Cerebellar nuclear complex (tissue), 1 donor: ENCODE measurements at places on chromosomes 3 and 15.

DNA sequence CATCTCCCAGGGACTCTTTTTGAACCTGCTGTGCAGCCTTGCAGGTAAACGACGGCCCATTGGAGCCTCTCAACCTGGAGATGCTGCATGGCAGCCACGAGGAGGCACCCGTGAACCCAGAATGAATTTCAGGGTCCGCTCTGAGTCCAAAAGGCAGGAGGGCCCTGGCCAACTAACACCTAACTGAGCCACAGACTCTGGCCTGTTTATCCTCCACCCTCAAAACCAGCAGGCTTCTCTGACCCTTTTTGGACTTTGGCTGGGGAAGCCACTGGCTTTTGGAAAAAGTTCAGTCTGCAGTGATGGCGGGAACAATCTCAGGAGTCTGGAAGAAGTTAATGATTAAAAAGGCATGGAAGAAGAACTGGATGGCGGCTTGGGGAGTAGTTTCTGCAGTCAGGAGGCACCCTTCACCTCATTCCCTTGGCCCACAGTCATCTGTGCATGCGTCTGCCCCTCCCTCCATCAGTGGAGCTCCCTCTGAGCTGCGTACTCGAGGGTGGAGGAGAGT lies 4.1 kb downstream of the PXYLP1 start:
- DNase-seq: no peak

DNA sequence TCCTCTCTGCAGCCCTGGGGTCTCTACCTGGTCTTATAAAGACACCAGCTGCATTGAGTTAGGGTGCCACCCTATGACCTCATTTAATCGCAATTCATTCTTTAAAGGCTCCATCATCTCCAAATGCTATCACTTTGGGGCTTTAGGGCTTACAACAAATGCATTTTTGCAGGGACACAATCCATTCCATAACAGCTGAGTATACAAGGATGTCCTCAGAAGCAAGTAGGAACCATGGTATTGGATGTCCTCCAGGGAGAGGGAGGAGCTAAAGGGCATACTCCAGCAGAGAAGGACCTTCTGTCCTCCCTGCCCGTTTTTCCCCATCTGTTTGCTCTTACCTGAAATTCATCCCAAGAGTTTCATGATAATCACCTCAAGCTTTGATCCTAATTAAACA lies 30.3 kb downstream of the UMPS start:
- no peak for DNase-seq

DNA sequence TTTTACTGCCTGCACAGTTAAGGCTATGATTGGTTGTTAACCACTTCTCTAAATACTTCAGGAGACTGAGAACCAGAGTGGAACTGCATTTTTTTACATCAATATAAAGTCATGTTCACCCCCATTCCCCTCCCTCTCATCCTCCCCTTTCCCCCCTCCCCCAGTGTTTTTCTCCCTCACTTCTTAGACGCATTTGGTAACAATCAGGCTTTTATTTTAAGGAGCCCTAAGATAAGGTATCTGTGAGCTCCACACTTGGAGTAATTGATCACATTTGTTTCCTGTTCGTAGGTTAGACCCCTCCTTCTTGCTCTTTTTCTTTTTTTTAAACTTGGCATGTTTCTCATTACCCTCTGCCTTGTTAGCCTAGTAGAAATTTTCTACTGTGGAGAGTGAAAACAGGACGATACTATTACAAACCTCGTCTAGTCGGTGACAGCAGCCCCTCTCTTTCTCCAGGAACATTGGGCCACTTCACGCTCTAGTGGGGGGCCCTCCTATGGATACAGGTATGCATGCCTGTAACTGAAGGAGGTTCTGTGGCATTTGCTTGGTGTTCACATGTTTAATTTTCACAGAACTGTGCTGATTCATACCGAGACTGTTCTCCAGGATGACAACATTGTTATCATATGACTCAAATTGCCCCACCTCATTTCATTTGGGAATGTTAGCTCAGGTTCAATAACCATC lies 314.4 kb downstream of the MECOM start:
- DNase-seq: no peak

GRCh38 chr3:52174896-52175295 lies 20.7 kb upstream of the POC1A start:
- DNase-seq: no peak

DNA sequence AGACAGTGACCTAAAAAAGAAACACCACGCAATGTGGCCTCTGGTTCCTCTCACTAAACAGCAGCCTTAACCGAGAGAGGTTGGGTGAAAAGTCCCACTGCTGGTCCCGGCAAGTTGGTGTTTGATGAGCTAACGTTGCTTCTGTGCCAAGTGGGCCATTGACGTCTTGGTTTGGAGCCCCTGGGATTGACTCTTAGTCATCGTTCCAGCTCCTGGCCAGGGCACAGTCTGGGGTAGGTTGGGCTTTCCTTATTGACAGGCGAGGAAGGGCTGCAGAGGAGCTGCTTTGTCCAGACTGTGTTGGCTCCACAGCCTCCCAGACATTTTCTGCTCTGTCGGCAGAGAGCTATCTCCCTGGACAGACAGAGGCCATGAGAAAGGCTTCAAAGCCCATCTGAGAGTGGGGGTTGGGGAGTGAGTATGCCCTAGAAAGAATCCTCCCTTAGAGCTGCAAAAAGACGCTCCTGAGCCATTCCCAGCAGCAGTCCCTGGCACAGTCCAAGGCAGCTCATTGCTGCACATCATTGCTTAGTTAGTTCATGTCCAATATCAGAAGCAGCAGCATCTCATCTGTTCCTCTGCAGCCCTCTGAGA lies 28.6 kb upstream of the C3orf80 start:
- no peak for DNase-seq

GRCh38 chr15:35485411-35485810 lies 60.6 kb downstream of the DPH6 start:
- no peak for DNase-seq

GRCh38 chr3:31039145-31039544 lies 144.7 kb upstream of the GADL1 start:
- DNase-seq: no peak

DNA sequence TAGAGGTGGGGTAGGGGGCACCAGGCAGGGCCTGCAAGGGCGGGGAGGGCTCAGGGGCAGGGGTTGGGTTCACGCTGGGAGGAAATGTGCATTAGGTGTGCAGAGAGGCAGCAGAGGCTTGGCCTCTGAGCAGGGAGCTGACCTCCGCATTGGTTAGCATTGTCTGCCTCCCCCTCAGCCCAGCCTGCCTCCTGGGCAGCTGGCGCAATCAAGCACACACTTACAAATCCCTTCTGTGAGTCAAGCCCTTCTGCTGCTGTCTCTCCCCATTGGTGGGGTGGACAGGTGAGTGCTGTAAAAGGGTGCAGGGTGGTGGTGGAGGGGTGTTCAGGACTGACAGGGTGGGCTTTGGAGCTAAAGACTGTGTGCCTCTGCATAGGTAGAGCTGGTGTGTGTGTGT lies 9.3 kb downstream of the LOXL1 start:
- no peak for DNase-seq

GRCh38 chr15:68317281-68318007 lies 39.9 kb downstream of the FEM1B start:
- DNase-seq: no peak

DNA sequence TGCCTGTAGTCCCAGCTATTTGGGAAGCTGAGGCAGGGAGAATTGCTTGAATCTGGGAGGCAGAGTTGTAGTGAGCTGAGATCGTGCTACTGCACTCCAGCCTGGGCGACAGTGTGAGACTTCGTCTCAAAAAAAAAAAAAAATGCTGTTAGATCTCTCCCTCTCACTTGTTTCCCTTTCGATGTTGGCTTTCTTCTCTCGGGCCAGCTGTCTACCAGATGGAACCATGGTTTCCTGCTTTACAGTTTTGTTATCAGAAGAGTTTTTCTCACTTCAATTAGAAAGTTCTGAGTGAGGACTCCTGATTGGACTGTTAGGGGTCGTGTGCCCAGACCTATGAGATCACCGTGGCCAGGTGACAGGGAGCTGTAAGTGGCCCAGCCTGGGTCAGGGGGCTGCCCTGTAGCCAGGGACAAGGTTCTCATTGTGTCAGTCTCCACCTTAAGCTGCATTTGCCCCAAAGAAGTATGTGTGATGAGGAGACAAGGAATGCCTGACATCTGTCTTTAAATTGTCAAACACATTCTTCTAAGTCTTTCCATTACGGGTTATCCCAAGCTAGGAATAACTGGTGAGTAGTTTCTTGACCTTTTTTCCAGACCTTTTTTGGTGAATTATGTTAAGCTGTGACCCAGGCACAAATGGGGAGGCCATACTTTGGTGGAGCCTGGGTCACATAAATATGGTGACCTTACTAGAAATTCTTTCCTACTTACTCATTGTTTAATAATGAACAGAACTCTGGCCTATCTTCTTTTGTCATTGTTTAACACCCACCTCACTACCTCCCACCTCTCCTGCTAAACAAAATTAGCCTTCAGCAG lies 25.2 kb downstream of the SNAPC5 start:
- no peak for DNase-seq
